ENCODE measurements at places on chromosomes 2 and 18.

GRCh38 chr18:6624661-6625311, 104.7 kb upstream of the ARHGAP28 start:
- no peak for DNase-seq

- no peak for DNase-seq
Observed at GRCh38 chr2:84173041-84173440, 286.0 kb downstream of the SUCLG1 start.

DNA sequence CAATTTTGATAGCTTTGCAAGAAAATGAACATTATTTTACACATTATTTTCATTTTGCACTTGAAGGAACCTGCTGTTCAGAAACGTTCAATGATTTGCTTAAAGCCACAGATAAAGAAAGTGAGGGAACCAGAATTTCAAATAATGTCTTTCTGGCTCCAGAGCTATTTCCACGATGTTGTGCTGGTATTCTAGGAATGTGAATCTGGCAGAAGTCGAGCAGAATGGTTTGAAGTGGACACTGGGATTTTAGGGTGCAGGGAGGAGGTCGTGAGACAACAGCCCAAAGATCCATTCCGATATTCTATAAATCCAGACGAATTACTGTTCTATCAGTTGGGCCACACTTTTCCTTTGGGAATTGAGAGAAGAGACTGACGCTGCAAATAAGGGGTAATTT, 2.2 kb downstream of the CCDC102B start:
- DNase-seq = no peak

GRCh38 chr2:72330652-72331051, 183.0 kb upstream of the CYP26B1 start:
- no peak for DNase-seq

DNA sequence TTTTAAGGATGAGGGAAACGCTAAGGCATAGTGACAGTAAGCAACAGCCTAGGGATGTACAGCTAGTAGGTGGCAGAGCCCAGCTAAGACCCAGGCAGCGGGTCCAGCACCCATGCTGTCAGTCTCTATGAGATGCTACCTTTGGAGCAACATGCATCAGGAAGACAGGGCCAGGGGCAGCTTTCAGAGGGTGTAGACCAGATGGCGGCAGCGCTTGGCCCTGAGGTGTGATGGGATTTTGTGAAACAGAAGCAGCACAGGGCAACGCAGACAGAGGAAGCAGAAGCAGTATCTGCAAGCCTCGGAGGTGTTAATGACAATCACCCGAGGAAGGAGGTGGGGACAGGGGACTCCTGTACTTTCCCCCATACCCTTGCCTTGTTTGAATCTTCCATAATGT, 43.2 kb downstream of the SDC1 start:
- DNase-seq = no peak

Data from stimulated activated CD4-positive, alpha-beta T cell treated with anti-CD3 and anti-CD28 coated beads, TNF-alpha, amount 100 ng/mL, for 4 hours (primary cell).